ENCODE measurements at places on chromosomes 2 and 18.

GRCh38 chr2:10900216-10901109 is 11.3 kb upstream of the KCNF1 start:
- DNase-seq = no peak

DNA sequence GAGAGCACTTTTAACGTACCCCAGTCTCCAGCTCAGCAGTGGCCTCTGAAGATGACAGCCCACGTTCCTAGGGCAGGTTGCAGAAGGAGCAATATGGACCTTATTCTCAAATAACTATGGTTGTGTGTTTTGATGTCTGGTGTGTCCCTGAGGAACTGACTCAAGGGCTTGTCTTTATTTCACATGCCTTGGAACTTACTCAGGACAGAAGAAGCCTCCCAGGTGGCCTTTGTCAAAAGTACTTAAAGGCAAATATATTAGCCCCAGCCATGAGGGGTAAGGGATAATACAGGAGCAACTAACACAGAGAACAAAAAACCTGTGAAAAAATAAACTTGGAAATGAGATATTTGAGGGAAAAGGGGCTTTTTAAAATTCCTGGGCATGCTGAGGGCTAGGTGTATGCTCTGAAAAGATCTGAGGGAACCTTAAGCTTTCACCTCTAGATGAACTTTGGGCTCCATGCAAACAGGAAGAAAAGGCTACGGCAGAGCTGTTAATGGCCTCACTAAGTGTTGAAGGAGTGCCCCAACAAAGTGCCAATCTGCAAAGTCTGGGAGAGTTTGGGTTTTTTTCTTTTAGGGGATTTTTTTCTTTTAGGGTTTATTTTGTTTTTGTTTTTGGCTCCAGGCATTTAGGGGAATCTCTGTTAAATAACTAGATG is 40.3 kb downstream of the SRBD1 start:
- no peak for DNase-seq

DNA sequence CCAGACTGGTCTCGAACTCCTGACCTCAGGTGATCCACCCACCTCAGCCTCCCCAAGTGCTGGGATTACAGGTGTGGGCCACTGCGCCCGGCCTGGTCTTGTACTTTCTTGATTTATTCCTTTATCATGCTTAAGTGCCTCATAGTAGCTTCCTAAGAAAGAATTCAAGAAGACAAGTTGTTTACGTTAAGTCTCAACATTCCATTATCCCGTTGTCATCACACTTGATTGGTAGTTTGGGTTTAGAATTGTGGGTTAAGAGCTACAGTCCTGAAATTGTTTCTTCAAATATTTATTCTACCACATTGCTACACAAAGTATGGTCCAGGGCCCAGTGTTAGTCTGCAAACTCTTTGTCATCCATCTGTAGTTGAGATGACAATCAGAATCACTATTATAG is 194.0 kb downstream of the VWC2L start:
- no peak for DNase-seq

GRCh38 chr18:22069916-22070315 is 99.5 kb upstream of the GATA6 start:
- no peak for DNase-seq

GRCh38 chr2:64012115-64012514 is 7.1 kb downstream of the VPS54 start:
- DNase-seq = no peak

- DNase-seq = no peak
These were observed 7.9 kb downstream of the PPP3R1 start for GRCh38 chr2:68244456-68244855.

DNA sequence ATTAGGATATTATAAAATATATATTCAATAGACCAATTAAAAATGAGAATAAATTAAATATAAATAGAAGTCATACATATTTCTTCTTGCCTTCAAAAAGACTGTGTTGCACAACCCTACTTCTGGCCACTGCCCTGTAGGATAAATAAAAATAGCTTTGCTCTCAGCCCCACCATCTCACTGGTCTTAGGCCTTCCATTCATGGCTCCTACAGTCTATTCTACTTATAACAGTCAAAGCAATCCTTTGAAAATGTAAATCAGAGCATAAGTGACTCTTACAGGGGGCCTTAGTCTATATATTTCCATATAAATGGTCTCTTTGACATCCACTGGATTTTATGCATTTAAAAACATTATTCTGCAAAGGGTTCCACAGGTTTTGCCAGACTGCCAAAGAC is 72.9 kb downstream of the KLF7 start:
- DNase-seq = no peak
